Stimulated activated CD4-positive, alpha-beta T cell treated with anti-CD3 and anti-CD28 coated beads, Interleukin-4, amount 100 ng/mL, for 48 hours (primary cell): ENCODE measurements at places on chromosomes 11 and 22.

DNA sequence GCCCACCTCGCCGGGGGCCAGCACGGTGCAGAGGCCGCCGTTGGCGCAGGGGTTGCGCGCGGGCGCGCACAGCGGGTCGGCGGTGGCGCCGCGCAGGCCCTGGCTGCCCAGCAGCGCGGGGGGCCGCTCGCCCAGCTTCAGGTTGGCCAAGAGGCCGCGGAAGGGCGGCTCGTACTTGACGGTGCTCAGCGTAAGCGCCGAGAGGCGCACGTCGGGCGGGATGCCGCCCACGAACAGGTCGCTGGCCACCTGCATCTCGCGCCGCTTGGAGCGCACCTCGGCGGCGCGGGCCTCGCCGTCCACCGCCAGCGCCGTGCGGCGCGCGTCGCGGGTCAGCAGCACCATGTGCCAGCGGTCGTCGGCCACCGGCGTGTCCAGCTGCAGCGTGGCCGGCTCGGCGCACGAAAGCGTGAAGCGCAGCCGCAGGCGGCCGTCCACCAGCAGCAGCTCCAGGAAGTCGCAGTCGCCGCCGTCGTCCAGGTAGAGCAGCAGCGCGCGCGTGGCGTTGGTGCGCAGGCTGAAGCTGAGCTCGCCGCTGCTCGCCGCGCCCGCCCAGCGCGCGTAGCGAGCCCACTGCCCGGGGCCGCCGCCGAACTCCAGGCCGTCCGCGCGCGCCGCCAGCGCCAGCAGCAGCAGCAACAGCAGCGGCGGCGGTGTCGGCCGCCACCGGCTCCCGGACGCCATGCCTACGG is 9.8 kb downstream of the NRXN2 start:
- no peak for DNase-seq

GRCh38 chr11:65003282-65003681 is 6.5 kb upstream of the BATF2 start:
- DNase-seq = no peak

GRCh38 chr11:44388828-44389657 is 79.1 kb upstream of the ALX4 start:
- DNase-seq = no peak

DNA sequence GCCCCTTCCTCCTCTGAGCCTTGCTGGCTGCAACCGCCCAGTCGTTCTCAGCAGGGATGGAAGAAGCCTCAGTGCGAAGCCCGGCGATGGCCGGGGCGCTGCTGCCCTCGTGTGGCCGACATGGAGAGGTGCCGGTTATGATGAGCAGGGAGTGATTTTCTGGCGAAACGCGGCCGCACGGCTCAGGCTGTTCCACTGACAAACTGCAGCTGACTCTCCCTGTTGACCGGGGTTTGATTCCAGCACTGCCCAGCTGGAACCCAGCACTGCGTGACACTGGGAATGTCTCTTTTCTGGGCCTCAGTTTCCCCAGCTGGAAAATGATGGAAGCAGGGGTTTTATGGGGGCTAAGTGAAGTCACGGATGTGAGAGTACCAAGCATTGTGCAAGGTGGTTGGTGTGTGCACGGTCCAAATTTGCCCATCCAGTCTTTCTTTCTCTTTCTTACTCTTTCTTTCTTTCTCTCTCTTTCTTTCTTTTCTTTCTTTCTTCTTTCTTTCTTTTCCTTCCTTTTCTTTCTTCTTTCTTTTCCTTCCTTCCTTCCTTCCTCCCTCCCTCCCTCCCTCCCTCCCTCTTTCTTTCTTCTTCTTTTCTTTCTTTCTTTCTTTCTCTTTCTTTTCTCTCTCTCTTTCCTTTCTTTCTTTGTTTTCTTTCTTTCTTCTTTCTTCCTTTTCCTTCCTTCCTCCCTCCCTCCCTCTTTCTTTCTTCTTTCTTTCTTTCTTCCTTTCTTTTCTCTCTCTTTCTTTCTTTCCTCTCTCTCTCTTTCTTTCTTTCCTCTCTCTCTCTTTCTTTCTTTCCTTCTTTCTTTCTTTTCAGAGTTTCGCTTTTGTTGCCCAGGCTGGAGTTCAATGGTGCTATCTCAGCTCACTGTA is 25.8 kb upstream of the MPPED1 start:
- DNase-seq = peak; percentile 61

DNA sequence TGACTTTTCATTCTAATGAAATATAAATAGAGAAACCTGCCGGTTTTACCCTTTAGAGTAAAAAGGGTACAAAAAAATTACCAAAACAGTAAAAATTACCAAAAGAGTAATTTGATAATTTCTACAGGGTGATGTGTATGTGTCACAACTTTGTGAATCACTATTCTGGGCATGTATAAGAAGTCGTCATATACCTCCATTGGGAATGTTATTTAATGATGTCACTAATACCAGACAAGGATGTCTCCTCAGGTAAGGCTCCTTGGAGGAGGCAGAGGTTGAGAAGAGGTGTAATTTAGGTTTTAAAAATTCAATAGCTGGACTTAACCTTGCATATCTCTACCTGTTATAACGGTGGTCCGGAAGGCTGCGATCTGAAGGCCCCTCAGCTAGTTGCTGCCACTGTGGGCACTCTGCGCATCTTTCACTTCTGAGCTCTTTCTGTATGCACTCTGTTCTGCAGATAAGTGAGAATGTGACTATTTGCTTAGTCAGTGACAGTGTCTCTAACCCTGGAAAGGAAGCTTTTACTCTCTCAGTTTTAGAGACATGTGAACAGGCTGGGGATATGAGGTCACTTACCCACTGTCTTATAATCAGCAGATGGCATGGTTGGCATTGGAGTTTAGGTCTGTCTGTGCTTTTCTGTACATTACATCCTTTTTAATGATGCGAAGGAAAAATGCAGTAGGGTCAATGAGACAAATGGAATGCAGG is 987 bp upstream of the NCR3LG1 start:
- no peak for DNase-seq

- no peak for DNase-seq
Measured at GRCh38 chr11:2868506-2869133, 17.0 kb downstream of the CDKN1C start.

GRCh38 chr11:125082611-125083311 is 19.7 kb downstream of the SLC37A2 start:
- DNase-seq = no peak

DNA sequence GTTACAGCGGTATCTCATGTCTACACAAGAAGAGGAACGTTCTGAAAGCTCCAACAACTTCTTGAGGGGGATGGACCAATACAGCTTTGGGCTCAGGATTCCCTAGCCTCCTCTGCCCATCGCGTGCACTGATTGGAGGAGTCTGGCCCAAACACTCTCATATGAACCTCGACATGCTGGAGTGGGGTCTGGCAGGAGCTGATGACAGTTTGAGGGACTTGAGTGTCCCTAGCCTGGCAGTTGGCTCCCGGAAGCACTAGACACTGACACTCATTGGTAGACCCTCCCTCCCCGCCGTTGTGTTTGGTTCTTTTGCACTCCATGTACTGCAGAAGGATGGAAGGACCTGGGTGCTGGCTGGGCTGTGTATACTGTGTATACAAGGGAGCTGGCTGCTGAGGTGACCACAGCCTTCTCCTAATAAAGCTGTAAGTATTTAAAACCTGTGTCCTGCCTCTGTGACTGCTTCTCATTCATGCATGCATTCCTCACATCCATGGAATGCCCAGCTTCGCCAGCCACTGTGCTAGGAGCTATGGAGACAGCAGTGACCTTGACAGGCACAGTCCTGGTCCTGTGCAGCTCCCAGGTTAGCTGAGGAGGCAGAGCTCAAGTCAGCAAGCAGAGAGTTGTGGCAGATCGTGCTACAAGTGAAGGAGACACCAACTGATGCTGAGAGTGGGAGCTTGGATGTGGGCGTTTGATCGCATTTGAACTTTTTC is 27.9 kb downstream of the ADAMTS15 start:
- no peak for DNase-seq

DNA sequence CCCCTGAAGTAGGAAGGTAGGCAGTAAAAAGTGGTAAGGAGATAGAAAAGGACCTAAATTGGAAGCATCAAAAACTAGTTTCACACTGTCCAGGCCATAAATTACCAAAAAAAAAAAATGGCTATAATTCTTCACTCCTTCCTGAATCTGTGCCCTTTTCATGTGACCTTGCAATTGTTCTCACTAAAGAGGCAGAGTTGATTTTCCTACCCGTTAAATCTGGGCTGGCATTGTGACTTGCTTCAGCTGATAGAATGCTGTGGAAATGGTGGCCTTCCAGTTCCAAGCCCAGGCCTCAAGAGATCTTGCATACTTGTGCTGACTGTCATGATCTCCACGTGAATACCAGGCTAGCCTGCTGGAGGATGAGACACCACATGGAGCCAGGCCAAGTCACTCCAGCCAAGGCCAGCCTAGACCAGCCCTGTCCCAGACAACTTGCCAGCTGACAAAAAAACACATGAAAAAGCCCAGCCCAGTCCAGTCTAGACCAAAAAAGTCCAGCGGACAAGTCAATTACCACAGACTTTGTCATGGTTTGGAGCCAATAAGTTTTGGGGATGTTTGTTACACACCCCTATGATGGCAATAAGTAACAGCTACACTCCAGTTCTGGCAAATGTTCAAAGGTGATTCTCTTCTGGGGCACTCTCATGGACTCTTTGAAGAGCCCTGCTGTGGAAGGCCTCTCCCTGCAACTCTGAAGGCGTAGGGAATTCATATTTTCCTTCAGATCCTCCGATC is 51.4 kb upstream of the NUP50 start:
- DNase-seq = no peak

DNA sequence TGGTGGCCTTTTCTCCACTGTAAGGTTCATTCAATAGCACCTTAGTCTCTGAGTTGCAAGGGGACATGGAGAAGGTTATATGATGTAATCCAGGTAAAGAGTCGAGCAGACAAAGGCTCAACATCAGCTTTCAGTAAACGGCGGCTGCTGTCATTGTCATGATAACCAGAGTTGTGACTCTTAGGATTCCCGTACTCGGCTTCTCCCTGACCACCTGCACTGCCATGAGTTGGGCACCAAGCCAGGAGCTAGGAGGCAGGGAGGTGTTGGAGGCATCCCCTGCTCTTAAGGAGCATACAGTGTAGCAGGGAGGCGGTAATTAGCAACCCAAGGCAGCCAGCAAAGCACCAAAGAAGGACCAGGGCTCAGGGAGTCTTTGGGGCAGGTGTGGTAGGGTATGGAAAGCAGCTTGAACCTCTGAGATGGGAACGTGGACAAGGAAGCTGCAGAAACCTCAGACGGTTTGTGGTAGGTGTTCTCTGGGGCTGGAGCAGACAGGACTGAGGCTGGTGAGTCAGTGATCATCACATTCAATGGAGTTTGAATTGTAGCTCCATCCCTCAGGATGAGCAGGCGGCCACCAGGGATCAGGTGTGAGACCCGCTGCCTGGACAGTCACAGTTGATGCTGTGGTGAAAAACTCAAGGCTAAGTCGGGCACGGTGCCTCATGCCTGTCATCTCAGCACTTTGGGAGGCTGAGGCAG is 31.7 kb downstream of the LIF start:
- DNase-seq = no peak

DNA sequence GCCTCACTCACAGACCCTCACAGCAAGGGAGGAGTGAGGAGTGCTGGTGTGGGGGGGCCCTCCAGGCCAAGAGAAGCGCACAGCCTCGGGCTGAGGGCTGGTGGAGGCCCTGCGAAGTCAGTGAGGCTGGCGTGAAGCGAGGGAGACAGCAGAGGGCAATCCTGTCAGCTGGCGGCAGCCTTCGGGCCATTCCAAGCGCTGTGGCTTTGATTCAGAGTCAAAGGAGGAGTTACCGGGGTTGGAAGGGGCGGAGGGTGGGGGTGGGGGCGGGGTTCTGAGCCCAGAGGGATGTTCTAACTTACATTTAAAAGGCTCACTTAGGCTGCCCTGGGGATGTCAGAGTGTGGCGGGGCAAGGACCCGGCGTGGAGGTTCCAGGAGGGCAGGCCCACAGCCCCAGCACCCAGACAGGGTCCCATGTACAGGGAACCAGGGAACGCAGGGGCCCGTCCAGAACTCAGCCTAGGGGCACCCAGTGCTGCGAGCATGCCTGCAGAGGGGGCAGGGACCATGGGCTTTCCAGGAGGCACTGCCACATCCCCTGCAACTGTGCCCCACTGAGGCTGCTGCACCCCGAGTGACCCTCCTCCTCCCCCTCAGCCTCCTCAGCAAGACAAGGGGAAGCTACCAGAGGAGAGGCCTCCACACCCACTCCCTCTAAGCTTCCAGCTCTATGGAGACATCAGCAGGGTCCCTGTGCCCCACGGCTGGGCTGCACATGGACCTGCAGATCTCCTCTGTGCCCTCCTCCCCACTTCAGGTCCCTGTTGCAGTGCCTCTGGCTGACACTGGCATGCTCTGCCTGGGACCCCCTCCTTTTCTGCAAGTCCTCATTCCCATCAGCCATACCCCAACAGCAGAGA is 39.7 kb upstream of the TTLL12 start:
- no peak for DNase-seq
